Mesenteric fat pad (tissue), 1 donor: ENCODE measurements at places on chromosomes 7 and 10. TPM values are rescaled to one million over a fixed set of nuclear protein-coding genes. Genes with fewer than 3 reads are reported as not detected.
A peak's percentile ranks its signal among the peaks of the same experiment; 100 is the strongest.

Gene AFAP1L2
- total RNA-seq = 3.9 TPM

DNA sequence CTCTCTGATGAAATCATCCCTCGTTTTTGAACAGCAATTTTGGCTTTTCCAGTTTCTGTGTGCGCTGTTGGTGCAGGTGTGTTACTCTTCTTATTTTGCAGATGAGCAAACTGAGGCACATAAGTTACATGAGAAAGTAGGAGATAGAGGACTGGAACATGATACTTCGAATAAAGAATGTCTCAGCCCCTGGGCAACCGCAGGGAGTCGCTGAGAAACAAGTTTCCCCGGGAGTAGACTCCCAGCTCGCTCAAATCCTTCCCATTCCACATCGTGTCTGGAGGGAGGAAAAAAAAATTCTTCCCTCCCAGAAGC lies 18.0 kb downstream of the MXI1 start:
- DNase-seq = no peak

DNA sequence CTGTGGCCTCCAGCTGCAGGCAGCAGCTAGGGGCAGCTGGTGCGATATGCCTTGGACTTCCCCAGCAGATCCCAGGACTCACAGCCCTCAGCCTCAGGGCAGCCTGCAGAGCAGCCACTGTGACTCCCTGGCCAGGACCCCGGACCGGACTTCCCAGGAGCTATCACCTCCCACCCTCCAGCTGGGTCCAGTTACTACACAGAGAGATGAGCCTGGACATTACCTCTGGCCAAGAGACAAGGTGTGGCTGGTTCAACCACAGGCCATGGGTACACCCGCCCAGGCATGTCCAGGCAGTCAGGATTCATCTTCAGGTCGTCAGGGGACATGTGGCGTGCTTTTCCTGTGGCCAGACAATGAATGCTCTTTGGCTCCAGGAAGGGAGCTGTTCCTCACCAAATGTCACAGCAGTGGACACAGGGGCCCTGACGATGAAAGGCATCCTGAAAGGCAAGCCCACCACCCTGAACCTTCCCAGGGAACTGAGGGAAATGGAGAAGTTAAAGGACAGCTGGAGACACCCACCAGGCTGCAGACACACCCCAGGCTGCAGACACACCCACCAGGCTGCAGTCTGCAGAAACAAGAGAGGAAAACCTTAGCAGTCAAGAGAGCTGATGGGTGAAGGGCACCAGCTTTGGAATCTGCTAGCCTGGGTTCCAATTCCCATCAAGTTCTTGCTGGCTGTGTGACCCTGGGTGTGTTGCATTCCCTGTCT lies 25.8 kb upstream of the NANOS1 start:
- DNase-seq = peak; percentile 84

GRCh38 chr10:97531401-97531986 lies 32.8 kb downstream of the UBTD1 start:
- DNase-seq = no peak

DNA sequence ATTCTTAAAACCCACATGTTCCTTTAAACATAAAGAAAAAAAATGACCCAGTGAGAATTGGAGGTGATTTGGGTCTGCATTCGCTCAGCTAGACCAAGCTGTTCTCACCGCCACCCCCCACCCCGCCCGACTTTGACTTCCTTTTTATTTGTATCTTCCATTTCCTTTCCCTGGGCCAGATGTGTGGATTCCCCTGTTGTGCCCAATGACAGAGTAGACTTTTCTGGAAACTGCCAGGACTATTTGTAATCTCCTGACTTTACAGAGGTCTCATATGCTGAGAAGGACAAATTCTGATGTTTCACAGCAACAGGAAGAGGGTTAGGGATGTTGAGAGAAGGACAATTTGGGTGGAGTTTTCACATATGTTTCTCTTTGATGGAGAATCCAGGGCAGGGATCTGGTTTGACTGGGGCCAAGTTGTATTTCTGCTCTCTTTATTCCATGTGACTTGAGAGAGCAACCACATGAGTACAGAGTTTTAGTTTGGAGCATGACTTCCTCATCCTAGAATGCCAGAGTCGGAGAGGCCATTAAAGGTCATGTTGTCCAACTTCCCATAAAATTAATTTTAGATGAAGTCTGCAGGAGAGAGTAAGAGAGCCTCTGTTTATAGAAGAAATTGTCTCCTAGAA lies 1023.2 kb downstream of the LRMDA start:
- no peak for DNase-seq

- DNase-seq = no peak
Observed at GRCh38 chr10:30782537-30783461, 153.2 kb upstream of the LYZL2 start.

DNA sequence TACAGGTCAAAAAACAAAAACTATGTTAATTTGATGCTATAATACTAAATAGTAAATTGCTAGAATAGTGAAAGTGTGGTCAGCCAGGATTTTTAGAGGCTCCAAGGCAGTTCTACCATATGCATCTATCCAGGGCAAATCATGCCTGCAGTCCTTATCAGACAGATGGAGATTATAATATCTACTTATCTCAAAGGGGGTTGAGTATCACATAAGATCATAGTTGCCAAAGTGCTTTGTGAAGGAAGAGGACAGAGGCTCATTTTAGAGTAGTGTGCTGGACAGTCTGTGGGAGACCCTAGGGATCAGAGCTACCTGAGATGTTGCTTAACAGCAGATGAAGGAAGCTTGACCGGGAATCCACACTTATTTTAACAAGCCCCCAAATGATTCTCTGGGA lies 3.2 kb downstream of the ICA1 start:
- DNase-seq = no peak

DNA sequence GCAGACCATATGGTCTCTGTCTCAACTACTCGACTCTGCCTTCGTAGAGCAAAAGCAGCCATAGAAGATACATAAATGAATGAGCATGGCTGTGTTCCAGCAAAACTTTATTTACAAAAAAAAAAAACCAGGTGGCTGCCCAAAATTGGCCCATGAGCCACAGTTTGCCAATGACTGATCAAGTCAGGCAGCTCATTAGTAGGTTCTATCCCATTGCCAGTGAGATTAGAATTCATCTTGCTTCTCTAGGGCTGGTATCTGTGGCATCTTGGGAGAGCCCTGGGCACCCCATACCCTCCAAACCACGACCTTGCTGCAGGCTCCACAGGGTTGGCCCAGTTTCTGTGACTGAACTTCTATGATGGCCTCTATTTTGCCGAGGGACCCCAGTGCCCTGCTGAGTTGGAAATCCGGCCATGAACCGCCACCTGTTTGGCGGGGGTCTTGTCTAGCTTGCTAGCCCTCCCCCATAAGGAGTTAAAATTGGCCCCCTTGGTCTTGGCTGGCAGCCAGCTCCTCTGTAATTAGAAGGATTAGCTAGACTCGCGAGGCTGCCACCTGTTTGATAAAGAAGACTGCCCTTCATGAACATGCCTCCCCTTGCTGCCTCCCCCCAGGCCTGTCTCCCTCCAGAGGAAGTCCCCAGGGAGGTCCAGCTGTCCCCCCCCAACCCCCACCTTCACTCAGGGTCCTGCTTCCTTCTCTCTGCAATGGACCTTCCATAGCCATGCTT lies 83.9 kb downstream of the CHN2 start:
- DNase-seq = no peak
